ENCODE measurements at places on chromosomes 5 and 9. TPM values are rescaled to one million over a fixed set of nuclear protein-coding genes. Genes with fewer than 3 reads are reported as not detected.

DNA sequence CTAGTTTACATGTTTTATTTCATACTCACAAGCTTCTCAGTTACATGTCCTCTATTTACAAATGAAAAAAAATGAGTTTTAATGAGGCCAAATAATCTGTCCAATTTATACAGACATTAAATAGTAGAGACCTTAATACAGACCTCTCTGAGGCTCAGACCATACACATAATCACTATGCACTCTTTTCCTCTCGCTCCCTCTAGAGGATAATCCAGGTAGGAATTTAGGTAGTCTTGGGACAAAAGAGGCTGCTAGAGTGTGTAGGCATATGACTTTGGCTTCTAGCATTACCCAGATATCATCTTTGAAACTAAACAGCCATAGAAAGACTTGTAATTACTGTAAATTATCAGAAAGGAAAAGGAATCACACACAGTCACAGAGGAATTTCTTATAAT lies 444.7 kb downstream of the HINT1 start:
- H3K27ac ChIP-seq: no peak overlapping the region
- peaks cover 23% of the 10 kb centered on the region for H3K27me3 ChIP-seq
- H3K36me3 ChIP-seq: no peaks in the 10 kb centered on the region

- peaks cover 3% of the 10 kb centered on the region for H3K27me3 ChIP-seq
- H3K36me3 ChIP-seq: no peaks in the 10 kb centered on the region
- no peak overlapping the region for H3K27ac ChIP-seq
Observed at GRCh38 chr5:169242175-169242848, 58.6 kb downstream of the SLIT3 start.

GRCh38 chr5:173759691-173760090 lies 128.5 kb upstream of the CPEB4 start:
- H3K27me3 ChIP-seq: no peaks in the 10 kb centered on the region
- H3K36me3 ChIP-seq: no peaks in the 10 kb centered on the region
- H3K4me3 ChIP-seq: no peak overlapping the region
- H3K27ac ChIP-seq: no peak overlapping the region
- no peaks in the 10 kb centered on the region for H3K4me1 ChIP-seq

DNA sequence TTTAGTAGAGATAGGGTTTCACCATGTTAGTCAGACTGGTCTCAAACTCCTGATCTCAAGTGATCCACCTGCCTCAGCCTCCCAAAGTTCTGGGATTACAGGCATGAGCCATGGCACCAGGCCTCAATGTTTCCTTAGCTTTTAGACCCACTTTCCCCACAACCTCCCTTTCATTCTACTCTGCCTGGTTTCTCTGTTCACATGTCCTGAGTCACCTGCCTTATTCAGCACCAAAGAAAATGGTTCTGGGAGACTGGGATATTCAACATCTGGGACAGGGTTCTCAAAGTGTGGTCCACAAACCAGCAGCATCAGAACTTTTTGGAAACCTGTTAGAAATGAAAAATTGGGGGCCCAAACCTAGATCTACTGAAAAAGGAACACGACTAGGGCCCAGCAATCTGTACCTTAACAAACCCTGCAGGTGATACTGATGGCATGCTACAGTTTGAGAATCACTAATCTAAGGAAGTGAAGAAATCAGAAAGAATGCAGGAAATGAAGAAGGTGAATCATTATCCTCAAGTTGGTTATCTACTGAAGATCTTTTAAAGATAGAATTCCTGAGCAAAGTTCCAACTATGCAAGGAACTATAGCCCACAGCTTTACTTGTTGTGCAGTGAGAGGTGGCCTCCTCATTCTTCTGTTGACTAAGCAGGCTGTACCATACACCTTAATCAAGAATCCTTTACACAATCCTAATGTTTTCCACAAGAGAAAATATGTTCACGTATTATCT lies 51.8 kb upstream of the CTNNAL1 start:
- no peak for DNase-seq
- no peaks in the 10 kb centered on the region for H3K27me3 ChIP-seq
- peaks cover 2% of the 10 kb centered on the region for H3K4me1 ChIP-seq
- H3K4me3 ChIP-seq: no peak overlapping the region
- H3K36me3 ChIP-seq: peaks cover 9% of the 10 kb centered on the region

GRCh38 chr5:160743027-160743426 lies 109.0 kb downstream of the ATP10B start:
- no peak overlapping the region for H3K27ac ChIP-seq
- no peak for DNase-seq
- peaks cover 7% of the 10 kb centered on the region for H3K27me3 ChIP-seq
- no peak overlapping the region for H3K4me3 ChIP-seq

DNA sequence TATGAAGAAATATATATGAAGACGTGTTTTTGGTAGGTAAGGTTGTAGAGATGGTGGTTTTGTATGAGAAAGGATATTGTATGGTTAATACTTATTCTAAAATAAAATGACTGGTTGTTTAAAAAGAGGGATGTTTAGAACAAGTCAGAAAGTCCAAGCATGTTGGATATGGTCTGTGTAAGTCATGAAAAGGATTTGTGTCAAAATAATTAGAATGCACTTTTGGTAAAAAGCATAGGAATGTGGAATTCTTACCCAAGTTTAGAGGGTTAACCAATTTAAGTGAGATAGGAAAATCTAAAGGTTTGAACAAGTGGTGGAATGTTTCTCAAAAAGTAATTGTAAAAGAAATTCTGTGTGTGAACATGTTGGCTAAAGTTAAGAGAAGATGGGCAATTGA lies 1556.5 kb upstream of the C9orf72 start:
- H3K4me1 ChIP-seq: no peaks in the 10 kb centered on the region
- no peak overlapping the region for H3K4me3 ChIP-seq
- no peaks in the 10 kb centered on the region for H3K36me3 ChIP-seq

DNA sequence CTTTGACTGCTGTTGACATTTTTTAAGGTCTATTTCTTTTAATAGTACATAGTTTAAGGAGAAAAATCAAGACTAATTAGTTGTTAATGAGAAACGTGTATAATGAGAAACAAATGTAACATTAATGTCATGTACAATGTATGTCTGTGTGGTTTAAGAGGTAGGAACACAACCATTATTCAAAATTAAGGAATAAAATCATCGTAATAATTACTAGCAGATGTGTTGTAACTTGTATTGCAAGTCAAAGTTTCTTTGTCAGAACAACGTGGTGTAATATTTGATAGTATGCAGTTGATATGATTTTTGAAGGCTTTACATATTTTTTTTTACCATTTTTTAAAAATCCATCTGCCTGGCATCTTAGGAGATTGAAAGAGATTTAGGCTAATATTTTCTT lies 120.2 kb upstream of the ARRDC3 start:
- no peak overlapping the region for H3K27ac ChIP-seq
- DNase-seq: no peak
- H3K27me3 ChIP-seq: no peaks in the 10 kb centered on the region
- no peak overlapping the region for H3K4me3 ChIP-seq

DNA sequence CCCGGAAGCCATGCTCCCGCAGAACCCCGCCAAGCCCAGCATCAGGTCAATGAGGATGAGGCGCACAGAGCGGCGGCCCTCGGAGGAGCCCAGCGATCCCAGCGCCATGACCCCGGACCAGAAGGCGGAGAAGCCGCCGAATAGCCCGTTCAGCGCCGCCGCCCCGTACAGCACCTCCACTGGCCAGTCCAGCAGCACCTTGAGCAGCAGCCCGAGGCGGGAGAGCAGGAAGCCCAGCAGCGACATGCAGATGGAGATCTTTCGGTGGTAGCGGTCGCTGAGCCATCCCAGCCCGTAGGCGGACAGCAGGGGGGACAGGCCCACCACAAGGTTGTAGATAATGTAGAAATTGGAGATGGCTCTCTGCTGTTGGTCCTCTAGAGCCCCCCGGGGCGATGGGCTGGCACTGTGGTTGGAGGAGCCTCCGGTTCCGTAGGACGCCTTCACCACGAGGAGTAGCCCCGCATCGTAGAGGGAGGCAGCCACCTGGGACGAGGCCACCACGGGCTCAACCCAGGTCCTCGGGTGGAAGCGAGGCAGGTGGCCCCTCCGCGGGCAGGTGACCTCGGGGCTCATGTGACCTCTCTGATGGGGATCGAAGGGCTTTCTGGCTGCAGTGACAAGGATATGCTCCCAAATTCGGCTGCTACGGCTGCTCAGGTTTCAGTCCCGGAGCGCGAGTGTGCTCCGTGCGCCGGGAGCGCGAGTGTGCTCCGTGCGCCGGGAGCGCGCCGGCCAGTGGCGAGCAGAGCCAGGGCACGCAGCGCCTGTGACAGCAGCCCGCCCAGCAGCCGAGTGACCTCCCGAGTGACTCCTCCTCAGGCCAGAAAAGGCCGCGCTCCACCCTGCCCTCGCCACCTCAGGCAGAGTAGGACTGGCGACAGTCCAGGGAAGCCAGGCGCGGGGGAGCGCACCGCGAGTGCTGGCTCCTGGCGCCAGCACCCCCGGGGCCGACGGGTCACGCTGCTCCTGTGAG lies at the start of gene SLC46A2:
TSS of gene SLC46A2 (minus strand) at position 771 of the 976 bp plus-strand sequence. CDS start at position 576, 195 bp downstream.
- no peak for DNase-seq
- no peak within 1 kb of the TSS for H3K27ac ChIP-seq
- H3K4me3 ChIP-seq: no peak within 1 kb of the TSS
- no peaks in the 10 kb centered on the region for H3K4me1 ChIP-seq
- peaks cover 41% of the 10 kb centered on the region for H3K27me3 ChIP-seq

DNA sequence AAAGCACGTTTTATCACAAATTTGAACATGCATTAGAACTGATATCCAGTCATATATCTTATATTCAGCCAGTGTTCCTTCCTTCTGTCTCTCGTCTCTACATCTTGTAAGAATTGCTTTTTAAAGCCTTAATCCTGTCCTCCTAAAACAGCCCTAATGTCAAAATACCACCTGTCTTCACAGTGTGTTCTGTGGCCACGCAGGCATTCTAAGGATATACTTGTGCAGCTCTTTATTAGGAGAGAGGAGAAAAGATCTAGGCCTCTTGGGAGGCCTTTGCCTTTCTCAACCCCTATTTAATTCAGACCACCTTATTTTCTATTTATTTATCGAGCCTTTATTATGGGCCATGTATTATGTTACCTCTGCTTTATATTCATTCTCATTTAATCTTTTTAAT lies 78.3 kb downstream of the MAN2A1 start:
- no peak overlapping the region for H3K27ac ChIP-seq
- H3K36me3 ChIP-seq: peaks cover 44% of the 10 kb centered on the region
- H3K27me3 ChIP-seq: no peaks in the 10 kb centered on the region

GRCh38 chr5:32687499-32687831 lies 23.7 kb upstream of the NPR3 start:
- no peaks in the 10 kb centered on the region for H3K27me3 ChIP-seq
- H3K27ac ChIP-seq: no peak overlapping the region
- H3K36me3 ChIP-seq: no peaks in the 10 kb centered on the region
- no peak for DNase-seq

DNA sequence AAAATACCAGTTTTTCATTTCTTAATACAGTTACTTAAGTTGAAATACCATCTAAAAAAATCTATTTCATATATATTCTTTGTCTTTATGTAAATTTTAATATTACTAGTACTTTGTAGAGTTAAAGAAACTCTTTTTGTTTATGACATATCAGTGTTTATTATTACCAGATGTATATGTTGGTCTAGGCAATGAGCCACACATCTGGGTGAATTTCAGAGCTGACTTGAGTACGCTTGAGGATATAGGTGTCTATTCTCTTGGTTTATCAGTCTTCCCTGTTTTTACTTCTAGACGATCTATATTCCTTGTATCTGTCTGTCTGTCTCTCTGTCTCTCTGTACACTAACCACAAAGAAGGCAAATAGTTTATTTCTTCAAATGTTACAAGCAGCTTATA lies 2.9 kb downstream of the SMAD5 start:
- peaks cover 30% of the 10 kb centered on the region for H3K27me3 ChIP-seq
- H3K4me1 ChIP-seq: peaks cover 24% of the 10 kb centered on the region
- no peak for DNase-seq
- H3K27ac ChIP-seq: no peak overlapping the region

DNA sequence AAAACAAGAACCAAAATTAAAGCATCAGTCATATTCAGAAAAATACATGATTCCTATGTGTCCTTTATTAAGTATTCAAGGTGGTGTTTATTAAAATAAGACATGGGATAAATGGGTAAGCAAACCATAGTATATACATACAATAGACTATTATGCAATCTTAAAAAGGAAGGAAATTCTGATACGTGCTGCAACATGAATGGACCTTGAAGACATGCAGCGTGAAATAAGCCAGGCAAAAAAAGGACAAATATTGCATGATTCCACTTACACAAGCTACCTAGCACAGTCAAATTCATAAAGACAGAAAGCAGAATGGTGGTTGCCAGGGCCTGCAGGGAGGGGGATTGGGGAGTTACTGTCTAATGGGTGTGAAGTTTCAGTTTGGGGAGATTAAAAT lies 127.7 kb downstream of the DMAC1 start:
- H3K36me3 ChIP-seq: no peaks in the 10 kb centered on the region
- DNase-seq: no peak
- H3K4me1 ChIP-seq: no peaks in the 10 kb centered on the region

DNA sequence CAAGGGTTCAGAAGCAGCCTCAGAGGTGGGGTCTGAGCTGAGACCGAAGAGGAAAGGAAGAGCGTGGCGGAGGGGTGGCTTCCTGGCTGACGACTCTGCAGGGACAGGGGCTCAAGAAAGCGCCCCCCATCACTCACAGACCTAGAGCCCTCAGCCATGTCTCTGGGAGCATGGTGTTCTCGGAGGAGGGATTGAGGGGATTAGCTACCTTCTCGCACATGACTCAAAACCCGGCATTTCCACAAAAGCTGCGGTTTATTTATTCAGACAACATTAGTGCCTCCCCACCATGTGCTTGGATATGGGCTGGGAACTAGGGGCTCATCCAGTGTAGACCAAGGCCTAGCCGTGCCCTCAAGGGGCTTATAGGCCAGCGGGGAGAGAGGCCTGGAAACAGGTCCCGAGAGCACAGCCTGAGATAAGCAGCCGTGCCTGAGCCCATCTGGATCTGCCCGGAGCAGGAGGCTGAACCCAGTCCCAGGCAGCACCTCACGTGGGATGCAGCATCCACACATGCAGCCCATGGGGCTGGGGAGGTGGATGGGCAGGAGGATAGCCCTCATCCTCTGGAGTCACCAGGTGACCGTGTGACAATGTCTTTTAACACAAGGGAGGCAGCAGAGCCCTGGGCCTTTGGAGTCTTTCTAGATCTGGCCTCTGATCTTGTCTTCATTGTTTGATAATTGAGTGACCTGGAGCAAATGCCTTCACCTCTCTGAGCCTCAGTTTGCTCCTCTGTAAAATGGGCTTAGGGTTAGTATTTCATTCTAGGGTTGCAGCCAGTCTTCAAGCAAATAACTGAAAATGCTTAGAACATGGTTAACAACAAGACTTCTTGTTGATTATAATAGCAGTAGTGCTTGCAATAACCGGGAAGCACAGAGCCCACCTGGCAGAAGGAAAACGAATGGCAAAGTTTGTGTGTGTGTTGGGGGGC lies 878 bp upstream of the HMCN2 start:
- no peak overlapping the region for H3K27ac ChIP-seq
- H3K4me1 ChIP-seq: no peaks in the 10 kb centered on the region
- peaks cover 75% of the 10 kb centered on the region for H3K27me3 ChIP-seq
- no peak overlapping the region for H3K4me3 ChIP-seq
- DNase-seq: no peak

DNA sequence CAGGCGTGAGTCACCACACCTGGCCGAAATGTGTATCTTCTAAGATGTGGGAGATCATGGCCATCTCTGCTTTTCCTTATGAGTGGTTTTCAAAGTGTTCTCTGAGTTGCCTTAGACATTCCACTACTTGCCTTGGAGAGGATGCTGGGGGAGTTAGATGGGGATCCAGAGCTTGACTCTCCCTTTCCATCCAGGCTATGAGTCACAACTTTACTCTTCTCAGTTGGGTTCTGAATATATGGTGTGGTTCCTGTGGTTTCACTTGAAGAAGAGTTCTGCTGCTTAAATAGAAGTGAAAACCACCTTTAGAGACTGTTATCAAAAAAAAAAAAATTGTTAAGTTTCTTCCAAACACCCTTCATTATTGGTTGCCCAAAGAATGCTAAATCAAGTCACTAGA lies 217.6 kb downstream of the ZNF608 start:
- H3K4me3 ChIP-seq: no peak overlapping the region
- peaks cover 11% of the 10 kb centered on the region for H3K27me3 ChIP-seq

The MAP1B gene
- total RNA-seq: 0.10 TPM

The PFN3 gene
- total RNA-seq: not detected

The PCA3 gene
- not detected for total RNA-seq

The C5orf58 gene
- total RNA-seq: not detected

The MSMP gene
- 0.94 TPM for total RNA-seq
